GM18507 (cell line): ENCODE measurements at places on chromosomes 6 and 20.

- DNase-seq, result no peak
Measured at GRCh38 chr20:46438156-46438750, 31.8 kb upstream of the ELMO2 start.

DNA sequence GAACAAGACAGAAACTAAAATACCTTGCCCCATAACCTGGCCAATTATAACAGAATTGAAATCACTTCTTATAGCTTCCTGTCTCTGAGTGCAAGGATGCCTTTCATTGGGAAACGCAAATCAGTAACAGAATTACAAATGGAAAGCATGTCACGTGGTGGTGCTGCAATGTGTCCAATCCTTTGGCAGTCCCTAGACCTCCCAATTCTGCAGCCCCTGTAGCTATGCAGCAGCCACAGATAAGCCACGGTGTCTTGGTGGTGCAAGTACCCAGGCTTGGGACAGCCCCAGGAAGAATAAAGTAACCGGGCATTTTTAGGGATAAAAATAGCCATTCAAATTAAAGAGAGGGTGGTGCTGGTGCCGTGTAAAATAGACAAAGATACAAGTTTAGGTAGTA lies 134.6 kb upstream of the CCN2 start:
- no peak for DNase-seq

DNA sequence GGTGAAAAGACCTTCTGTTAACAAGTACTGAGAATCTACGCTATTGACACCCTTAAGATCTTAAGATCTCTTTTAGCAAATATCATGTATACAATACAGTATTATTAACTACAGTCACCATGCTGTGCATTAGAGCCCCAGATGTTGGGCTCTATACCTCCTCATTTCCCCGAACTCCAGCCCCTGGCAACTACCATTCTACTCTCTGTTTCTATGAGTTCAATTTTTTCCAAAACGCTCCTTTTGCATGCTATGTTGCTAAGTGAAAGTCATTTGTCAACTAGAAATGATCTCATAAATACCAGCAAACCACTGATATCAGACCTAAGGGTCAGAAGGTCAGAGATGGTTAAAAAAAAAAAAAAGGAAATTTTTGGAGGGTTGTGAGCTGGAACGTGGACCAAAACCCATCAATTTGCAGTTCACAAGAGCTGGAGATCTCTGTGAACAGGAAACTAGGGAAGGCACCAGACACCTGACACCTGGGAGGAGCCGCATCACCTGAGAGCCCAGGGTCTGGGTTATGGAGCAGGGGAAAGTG lies 122.0 kb upstream of the KCNK16 start:
- DNase-seq, result no peak

GRCh38 chr6:28449056-28449455 lies 5.8 kb upstream of the ZSCAN23 start:
- DNase-seq, result no peak
